ENCODE measurements at places on chromosomes 1 and 21. TPM values are rescaled to one million over a fixed set of nuclear protein-coding genes. Genes with fewer than 3 reads are reported as not detected.

DNA sequence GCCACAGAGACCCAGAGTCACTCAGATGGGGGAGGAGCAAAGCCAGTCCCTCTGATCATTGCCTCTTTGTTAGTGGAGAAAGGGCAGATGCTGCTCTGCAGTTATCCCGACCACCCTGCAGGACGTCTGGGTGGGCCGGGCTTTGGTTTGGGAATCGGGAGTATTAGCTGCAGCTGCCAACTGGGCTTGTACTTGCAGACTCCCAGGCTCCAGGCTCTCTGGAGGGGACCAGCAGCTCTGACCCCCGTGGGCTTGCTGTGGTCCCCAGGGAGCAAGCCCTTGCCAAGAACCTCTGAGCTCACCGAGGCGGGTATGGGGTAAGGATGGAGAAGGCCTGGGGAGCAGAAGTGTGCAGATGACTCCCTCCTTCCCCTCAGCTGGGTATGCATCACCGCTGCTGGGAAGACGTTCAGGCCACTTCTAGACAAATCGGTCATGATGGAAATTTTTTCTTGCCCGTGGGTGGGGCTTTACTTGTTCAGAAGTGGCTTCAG is 21.6 kb downstream of the MAPKAPK2 start:
- no peak for DNase-seq

- DNase-seq: no peak
Measured at GRCh38 chr1:6447016-6447817, 18.8 kb downstream of the TNFRSF25 start.

GRCh38 chr1:12654657-12655056 is 10.8 kb downstream of the AADACL4 start:
- DNase-seq: no peak

DNA sequence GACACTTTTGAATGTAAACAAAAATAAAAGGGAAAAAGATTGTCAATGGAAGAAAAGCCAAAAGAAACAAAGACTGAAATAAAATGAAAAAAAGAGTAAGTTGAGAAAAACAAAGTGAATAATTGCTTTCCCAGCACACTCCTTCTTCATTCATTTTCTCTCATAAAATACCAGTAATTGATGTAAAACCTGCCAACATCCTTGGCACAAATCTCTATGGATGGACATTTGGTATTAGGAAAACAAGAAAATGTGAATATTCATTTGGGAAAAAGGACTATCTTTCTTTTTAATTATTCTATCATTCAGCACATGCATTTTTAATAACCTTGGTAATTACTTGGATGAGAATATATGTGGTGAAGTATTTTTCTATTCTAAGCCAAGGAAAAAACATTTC is 204.4 kb upstream of the TNR start:
- no peak for DNase-seq

DNA sequence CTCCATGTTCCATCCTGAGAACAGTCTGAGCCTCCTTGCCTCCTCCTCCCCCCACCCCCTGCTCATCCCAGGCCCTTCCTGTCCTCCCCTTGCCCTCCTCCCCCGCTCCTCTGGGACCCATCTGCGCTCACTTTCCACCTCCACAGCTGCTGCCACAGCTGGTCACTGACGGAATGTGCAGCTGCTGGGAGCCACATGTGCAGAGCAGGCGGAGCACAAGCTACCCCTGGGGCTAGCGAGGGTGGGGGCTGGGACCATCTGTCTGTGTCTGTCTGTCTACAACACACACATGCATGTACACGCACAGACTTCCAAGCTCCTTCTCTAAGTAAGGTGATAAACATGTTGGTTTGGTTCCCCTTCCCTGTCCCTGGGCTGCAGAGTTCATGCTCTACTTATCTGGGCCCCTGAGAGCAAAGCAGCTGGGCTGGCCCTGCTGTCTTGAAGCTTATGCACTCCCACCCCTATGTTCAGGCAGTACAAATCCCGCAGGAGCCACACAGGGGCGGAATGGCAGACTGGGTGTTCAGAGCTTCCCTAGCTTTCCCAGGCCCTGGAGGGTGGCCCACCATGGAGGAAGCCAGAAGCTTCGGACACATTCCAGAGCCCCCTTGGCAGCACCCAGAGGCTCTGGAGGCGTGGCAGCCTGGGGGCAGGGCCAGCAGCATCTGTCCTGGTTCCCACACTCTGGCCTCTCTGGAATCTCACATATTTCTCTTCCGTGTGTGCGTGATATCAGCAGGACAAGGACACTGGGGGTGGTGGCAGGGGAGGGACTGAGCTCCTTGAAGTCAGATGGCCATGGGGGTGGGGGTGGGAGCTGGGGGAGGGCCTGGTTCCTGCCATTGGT is 7.0 kb upstream of the HEYL start:
- DNase-seq: peak; percentile 94

The TRAF3IP3 gene
- 1.2 TPM for total RNA-seq

The MFAP2 gene
- 3.0 TPM for total RNA-seq

DNA sequence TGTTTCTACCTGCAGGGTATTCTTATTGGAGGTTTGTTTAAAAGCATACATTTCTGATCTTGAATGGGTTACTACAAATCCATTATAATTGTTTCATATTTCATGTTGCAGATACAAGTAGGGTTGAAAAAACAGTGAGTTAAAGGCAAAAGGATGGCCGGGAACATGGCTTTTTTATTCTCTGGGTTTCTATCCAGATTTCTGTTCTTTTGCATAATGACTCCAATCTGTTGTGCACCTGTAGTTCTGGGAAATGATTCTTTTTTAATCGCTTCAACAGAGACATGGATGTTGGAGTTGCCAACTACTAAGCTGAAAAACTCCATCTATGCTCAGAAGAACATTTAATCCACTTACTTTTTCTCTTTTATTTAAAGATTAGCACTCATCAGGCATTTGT is 2.7 kb upstream of the ADAMTS1 start:
- DNase-seq: no peak

DNA sequence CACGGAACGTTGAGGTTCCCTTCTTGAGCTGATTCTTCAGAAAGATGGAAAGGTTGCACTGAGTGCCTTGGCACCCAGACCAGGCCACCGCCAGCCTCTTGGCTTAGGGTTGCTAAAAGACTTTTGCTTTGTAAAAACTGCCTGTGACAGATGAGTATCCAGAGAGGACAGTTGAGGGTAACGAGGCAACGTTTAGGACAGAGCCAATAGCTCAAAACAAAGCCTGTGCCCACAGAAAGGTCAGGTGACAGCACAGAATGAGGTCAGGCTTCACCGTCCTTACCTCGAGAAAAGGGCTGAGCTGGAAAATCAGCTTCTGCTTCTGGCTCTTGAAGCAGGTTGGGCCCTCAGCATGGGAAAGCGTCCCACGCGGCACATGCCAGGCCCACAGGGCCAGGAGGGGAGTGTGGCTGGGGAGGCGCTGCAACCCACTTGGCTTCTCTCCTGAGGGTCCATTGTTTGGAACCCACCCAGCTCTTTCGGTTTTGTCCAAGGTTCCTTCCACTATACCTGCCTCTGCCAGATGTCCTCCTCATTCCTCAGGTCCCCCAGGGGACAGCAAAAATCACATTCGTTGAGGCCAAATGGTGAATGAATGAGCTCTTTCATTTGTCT is 55.5 kb downstream of the SCCPDH start:
- no peak for DNase-seq

The LHX8 gene
- not detected for total RNA-seq

The NR1I3 gene
- not detected for total RNA-seq

GRCh38 chr1:42365118-42365517 is 15.5 kb upstream of the RIMKLA start:
- no peak for DNase-seq

The SLC35F3 gene
- total RNA-seq: not detected

- no peak for DNase-seq
Measured at GRCh38 chr1:179966551-179966950, 11.9 kb downstream of the CEP350 start.

DNA sequence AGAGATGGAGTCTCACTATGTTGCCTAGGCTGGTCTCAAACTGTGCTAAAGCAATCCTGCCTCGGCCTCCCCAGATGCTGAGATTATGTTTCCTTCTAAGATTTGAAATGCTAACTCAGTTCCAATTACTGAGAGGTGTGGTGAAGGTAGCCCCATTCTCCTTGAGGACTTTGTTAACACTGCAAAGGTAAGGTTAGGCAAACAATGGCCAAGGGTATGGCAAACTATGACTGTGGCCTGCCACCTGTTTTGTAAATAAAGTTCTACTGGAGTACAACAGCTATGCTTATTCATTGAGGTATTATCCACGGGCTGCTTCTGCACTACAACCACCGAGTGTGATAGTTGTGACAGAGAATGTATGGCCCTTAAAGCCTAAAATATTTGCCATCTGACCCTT is 9.6 kb upstream of the RIT1 start:
- DNase-seq: no peak

GRCh38 chr1:215251428-215251827 is 168.9 kb downstream of the KCNK2 start:
- DNase-seq: no peak

- no peak for DNase-seq
Measured at GRCh38 chr21:46340998-46341397, 17.0 kb downstream of the PCNT start.

GRCh38 chr1:167940264-167940663 is 3.4 kb upstream of the MPC2 start:
- no peak for DNase-seq

DNA sequence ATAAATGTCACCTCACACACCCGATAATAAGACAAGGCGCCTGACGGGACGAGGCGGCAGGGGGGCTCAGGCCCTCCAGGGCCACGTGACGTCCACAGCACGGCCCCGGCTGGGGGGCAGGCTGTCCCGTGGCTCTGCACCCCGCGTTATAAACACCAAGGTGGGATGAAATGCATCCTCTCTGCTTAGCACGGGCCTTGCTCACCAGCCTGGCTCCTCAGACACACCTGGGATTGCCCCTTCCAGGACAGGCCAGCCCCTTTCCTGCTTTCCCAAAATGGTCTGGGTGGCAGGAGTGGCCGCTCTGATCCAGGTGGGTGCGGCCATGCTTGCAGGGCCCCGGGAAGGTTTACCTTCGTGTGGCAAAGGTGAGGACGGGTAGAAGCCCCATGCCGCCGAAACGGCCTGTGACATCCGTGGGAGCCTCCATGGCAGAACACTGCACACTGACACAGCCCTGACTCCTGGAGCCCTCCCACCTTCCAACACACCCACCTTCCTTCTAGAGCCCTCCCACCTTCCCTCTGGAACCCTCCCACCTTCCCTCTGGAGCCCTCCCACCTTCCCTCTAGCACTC is 35.9 kb downstream of the SLC19A1 start:
- DNase-seq: peak; percentile 5

DNA sequence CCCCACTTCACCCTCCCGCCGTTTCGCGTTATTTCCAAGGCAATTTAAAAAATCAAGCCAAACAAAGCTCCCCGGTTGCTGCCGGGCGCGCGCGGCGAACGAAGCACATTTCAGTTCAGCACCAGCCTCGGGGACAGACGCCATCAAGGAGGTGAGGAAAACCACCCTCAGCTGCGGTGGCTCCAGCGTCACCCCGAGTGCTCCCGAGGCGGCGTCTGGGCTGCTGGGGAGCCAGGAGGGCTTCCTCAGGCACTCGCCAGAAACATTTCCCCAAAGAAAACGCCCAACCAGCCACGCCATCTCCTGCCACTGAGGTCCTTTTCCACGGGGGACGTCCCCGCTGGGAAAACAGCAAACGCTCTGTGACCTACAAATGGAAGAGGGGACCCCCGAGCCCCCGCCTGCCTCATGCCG is 623 bp downstream of the GNG4 start:
- peak; percentile 34 for DNase-seq

DNA sequence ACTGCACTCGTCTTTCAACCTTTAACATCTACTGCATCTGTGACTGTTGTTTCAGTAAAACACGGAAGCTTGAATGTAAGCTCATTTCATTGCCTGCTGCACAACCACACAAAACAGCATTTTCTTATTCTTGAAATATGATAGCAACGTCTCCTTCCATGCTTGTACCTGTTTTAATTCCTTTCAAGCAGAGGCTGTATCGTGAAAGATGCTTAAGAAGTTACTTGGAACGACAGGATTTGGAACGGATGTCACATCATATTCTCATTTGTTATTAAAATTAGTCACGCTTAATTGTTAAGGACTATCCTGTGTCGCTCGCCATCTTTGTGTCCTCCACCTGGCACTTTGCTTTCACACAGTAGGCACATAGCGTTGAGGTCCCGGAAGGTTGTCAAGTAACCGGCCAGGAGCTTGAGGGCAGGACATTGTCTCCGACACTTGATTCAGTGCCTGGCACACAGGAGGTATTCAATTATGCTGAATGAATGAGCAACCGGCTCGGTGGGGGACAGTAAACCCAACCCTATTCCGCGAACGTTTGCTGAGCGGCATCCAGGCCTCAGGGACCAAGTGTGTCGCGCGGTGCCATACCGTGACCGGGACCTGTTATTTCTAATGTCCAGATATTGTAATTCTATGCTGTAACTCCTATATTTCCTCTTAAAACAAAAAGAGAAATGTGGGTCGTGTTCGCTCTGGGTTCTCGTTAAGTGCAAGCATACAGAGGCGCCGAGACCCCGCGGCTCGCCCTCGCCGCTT is 499 bp upstream of the SH3GLB1 start:
- no peak for DNase-seq

The RPE65 gene
- total RNA-seq: not detected

The CFH gene
- total RNA-seq: 36.4 TPM

DNA sequence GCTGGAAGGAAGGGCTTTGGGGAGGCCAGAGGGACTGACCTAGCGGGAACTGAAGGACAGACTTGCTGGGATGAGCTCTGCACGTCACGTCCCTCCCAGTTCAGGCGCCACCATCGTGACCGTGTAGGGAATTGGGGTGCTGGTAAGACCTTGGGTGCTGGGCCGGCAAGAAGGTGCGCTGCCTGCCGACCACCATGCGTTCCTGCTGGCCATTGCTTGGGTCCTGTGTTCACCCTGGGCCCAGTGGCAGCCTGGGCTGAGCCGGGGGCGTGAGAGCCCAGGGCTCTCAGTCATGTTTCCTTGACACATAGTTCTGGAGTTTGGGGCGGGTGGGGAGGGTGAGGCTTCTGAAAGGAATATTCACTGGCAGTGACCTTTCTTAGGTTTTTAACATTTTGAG is 176.0 kb downstream of the CAMTA1 start:
- DNase-seq: no peak

DNA sequence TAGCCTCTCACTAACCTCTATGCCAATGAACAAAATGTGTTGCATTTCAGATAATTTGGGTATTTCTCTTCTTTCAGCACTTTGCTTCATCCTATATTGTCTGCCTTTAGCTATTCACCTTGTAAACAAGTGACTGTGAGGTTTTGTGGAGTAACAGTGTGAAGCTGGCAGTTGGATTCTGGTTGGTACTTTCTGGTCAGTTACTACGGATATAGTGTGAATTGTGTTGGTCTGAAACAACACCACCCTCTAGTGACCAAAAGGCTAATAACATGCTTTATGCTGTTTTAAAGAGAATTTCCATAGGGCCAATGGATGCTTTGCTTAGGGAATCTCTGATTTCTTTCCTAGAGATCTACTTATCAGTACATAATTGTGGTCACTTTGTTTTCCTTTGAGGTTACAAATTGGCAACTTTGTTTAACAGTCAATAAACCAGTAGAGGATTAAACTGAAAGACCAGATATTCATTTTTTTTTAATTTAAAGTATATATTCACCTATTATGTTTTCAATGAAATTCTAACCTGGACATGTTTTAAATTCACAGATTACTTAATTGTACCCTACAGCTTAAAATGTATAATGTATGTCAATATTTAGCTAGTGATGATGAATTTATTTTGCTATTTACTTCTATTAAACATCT is 2.5 kb upstream of the PTGER3 start:
- no peak for DNase-seq

All from left ventricle myocardium inferior (tissue), 1 donor.